Left kidney (tissue), 8 donors: ENCODE measurements at places on chromosomes 6 and 20. TPM values are rescaled to one million over a fixed set of nuclear protein-coding genes. Genes with fewer than 3 reads are reported as not detected.

FUT9 gene
- polyA plus RNA-seq, result 7.8 TPM

NT5DC1 gene
- polyA plus RNA-seq, result 55.5 TPM

DNA sequence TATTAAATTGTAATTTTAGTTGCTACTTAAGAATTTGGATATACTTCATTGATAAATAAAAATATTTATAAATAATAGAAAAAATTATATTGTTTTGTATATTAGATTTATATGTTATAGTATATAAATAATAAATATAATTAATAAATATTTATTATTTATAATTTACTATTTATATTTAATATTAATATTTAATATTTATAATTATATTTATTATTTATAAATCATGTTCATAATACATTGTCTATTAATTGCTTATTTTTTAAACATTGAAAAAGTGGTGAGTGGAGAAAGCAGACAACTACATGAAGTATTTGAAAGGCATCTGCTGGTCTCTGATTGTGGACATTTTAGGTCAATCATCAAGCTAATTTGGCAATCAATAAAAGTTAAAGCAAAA is 464.5 kb downstream of the MMUT start:
- no peak for DNase-seq

RBM38 gene
- polyA plus RNA-seq, result 22.8 TPM

UBE2C gene
- polyA plus RNA-seq, result 84.4 TPM

HLA-DMB gene
- 64.6 TPM for polyA plus RNA-seq
